ENCODE measurements at places on chromosomes 1 and 21.

DNA sequence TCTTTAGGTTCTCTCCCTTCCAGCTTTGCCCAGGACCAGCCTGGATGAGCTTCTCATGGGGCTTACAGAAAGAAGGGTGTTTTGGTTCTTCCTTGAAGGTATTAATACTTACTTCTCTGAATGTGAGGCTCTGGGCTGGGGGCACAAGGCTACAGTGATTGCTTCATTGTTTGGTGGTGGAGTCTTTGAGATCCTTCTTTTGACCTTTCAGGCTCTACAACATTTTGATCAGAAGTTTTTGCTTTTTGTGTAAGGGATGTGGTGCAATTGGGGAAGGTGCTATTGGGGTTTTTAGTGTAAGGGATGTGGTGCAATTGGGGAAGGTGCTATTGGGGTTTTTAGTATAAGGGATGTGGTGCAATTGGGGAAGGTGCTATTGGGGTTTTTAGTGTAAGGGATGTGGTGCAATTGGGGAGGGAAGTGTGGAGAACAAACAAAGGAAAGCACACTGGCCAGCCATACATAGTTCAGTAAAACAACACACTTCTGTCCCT lies 103.6 kb upstream of the IVNS1ABP start:
- DNase-seq = no peak

- no peak for DNase-seq
Observed at GRCh38 chr1:36855699-36856494, 178.4 kb downstream of the GRIK3 start.

DNA sequence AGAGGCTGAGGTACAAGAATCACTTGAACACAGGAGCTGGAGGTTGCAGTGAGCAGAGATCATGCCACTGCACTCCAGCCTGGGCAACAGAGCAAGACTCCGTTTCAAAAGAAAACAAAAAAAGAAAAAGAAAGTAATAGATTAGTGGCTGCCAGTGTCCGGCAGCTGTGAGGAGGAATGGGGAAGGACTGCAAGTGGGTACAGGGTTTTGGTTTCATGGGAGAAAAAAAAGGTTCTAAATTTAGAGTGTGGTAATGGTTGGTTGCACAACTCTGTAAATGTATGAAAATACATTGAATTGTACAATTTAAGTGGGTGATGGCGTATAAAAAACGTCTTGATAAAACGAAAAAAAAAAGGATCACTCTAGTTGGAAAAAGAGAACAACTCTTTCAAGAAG lies 6.7 kb downstream of the TAF1A start:
- no peak for DNase-seq

DNA sequence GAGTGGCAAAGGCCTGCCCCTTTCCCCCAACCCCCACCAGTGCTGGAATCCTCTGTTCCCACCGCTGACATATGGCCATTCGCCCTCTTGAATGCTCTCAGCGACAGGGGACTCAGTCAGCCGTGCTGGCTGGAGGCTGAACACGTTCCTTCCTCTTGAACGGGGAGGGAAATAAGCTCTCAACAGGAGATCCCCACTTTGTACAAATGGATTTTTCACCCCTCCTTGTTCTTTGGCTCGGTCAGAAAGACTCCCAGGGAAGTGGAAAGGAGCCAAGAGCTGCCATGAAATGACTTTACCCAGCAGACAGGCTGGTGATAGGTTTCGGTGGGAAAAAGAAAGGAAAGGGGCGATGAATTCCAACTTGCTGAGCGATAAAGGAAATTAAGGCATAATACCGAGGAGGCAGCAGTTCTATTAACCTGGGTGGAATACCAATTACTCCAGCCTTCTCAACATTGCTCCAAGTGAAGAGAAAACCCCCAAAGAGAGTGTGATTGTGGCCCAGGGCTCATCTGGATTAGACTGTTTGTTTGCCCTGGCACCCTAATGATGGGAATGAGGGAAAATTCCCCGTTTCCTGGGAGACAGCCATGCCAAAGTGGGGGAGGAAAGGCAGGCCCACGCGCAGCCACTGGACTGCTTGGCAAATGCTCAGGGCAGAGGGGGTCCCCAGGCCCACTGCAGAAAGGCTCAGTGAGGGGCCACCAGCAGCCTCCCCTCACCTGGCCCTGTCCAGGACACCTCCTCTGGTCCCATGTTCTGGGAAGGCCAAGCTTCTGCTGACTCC lies 23.9 kb downstream of the LRP8 start:
- DNase-seq = no peak

DNA sequence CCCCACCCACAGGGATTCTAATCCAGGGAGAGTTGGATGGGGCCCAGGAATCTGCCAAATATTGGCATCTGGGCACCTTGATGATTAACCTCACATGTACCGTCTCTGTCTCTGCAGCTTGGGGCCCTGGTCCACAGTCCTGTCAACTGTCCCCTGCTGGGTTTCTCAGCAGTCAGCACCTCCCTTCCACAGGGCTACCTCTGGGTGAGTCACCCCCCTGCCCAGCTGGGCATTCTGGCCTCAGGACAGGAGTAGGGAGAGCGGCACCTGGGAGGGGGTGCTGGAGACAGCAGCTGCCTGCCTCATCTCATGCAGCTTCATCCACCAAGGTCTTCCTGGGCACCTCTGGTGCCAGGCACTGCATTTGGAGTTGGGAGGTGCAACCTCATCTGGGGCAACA lies 100.6 kb upstream of the ACTL8 start:
- DNase-seq = no peak

- no peak for DNase-seq
Observed at GRCh38 chr1:2981981-2982614, 39.2 kb upstream of the ACTRT2 start.

DNA sequence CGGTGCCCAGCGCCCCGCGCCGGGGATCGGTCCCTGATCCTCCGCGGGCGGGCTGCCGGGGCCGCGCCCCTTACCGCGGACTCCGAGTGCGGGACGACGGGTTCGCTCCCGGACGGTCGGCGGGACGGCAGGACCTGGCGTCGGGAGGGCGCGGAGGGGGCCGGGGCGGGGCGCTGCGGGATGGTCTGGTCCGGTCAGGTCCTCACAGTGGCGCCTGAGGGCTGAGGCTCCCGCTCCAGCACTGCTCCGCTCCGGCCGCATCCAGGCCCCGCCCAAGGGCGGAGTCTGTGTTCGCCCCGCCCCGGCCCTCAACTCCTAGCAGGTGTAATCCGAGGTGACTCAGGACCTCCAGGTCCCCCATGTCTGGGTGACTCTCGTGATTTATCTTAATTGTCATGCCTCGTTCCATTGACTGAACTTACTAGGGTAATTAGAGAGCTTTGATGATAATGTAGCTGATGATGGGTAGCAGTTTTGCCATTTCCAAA lies at the start of gene RAB3B:
Gene RAB3B (minus strand): TSS at position 223 of the 488 bp plus-strand sequence. CDS start 13,583 bp downstream, outside the sequence.
- DNase-seq = peak; percentile 59

GRCh38 chr1:66438501-66438900 lies 95.5 kb upstream of the SGIP1 start:
- no peak for DNase-seq

DNA sequence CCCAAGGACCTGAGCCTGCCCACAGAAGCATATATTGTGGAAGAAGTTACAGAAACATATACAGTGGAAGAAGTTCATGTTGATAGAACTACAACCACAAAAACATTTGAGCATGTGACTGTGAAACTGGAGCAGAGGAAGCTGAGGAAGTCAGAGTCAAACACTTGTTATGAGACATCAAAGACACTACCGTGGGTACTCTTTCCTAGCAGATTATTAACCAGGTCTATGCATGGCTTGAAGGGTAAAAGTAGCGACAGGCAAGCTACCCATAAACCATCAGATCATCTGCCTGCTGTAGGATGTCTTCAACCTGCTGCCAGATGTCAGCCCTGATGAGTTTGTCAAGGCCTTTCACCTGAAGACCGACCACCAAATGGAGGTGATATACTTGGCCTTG lies 35.8 kb downstream of the IVNS1ABP start:
- DNase-seq = peak; percentile 19

GRCh38 chr1:109399326-109399957 lies 1.7 kb upstream of the SORT1 start:
- peak; percentile 81 for DNase-seq

DNA sequence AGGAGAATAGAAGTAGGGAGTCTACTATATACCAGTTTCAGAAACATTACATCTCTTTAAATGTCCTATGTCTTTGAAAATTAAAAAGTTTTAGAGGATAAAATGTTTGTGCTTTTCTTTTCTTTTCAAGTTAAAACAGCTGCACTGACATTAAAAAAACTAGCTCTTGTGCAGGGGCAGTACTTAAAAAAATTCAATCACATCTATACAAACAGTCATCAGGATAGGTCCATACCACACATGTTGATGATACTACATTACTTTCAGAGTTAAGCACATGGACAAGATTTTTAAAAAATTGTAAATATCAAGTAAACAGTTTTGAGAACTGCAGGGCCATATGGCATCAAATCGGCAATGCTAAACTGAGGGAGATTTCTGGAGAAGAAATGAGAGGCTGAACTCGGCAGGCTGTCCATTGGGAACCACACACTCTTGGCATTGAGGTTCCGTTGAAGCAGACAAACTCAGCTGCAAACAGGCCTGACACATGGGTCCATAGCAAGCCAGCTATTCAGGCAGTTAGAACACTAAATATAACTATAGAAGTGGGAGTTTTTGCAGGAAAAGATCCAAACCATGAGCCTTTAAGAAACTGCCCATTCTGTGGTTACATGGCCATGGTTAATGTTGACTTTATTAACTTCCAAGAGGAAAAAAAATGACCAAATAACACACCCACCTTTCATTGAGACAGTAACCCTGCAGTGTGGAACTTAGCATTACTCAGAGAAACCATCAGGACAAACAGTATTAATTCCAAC lies 84.5 kb upstream of the BCL10 start:
- peak; percentile 84 for DNase-seq

- DNase-seq = no peak
Observed at GRCh38 chr1:37056325-37056724, 22.0 kb upstream of the GRIK3 start.

GRCh38 chr1:186014370-186015037 lies 280.3 kb downstream of the HMCN1 start:
- DNase-seq = peak; percentile 61

GRCh38 chr1:64847666-64848065 lies 102.8 kb downstream of the RAVER2 start:
- no peak for DNase-seq

GRCh38 chr1:112083487-112083886 lies 94.0 kb upstream of the KCND3 start:
- DNase-seq = no peak

- DNase-seq = no peak
Observed at GRCh38 chr1:204286831-204287421, 72.8 kb downstream of the PLEKHA6 start.

GRCh38 chr1:240441669-240442068 lies 170.3 kb downstream of the GREM2 start:
- DNase-seq = no peak

GRCh38 chr1:196148367-196148970 lies 459.8 kb downstream of the KCNT2 start:
- peak; percentile 45 for DNase-seq

- no peak for DNase-seq
Observed at GRCh38 chr1:27109103-27109822, 45.7 kb downstream of the SLC9A1 start.

DNA sequence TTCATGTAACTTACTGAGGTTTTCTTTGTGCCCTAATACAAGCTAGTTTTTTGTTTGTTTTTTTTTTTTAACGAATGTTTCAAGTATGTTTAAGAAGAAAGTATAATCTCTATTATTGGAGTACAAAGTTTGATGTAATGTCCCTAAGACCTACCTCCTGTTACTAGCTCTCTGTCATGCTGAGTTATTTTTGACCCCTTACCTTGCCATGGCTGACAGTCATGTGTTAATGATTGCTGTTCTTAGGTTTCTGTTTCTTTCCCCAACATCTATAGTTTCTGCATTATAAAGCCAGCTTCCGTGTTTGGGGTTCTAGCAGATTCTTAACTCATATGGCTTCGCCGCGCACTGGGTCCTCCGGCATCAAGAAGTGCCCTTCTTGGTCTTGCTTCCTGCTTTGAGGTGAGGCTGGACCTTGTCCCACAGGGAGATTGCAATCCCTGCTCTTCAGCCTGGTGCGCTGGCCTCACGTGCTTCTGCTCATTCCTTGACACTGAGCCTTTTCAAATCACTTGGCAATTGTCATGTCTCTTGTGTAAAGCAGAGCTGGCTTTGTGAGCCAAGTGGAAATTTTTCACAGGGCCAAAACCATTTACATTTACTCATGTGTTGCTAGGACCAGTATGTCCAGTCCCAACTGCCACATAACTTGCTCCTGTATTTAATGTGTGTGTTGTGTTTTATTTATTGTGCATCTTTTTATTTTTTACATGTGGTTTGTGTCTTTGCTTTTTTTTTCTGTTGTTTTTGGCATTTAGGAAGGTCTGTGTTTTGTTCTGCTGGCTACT lies 135.0 kb upstream of the COL6A1 start:
- no peak for DNase-seq

DNA sequence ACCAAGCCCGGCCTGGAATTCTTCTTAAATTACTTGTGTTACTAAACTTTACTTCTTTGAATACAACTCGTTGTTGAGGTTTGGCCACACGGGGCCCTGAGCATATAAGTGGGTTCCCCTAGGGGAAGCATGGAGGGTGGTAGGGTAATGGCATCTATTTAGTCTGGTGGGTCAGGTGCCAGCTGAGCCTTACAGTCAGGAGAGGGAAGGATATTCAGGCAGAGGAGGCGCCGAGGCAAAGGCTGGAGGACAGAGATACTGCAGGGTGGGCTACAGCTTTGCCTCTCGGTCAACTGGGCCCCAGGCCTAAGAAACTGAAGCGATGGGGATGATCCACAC lies 424 bp upstream of the NECAP2 start:
- no peak for DNase-seq

DNA sequence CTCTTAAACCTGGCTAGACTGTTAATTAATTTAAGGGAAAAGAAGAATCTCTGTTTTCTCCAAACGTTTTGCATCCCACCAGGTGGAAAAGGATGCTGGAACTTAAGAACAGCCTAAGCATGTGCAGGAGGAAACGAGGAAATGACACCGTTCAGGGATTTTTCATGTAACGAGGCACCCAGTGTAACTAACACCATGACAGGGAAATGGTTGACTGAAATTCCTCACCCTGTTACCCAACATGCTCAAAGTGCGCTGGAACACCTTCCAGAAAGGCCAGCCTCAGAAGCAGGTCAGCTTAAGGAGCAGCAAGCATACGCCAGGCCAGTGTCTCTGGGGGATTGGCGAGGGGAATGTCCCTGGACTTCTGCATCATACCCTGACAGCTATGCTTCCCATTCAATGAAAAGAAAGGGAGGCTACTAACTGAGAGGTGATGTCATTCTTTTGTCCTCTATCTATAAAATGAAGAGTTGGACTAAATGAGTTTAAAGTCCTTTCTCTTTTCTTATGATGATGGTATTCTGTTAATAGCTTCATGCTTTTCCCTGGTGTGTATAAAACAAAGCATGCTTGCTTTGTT lies 21.6 kb downstream of the TNN start:
- no peak for DNase-seq

GRCh38 chr1:59057211-59057694 lies 239.6 kb upstream of the FGGY start:
- DNase-seq = peak; percentile 22

GRCh38 chr1:164834641-164835040 lies 275.7 kb downstream of the PBX1 start:
- DNase-seq = no peak

- no peak for DNase-seq
Observed at GRCh38 chr1:11529330-11529729, 50.4 kb downstream of the DISP3 start.
